ENCODE measurements at places on chromosomes 13 and 19. TPM values are rescaled to one million over a fixed set of nuclear protein-coding genes. Genes with fewer than 3 reads are reported as not detected.

Gene GPR18
- not detected for total RNA-seq

Gene KLF1
- not detected for total RNA-seq

Gene ZNF416
- 2.5 TPM for total RNA-seq

Gene IGLON5
- total RNA-seq, result not detected

Gene ADGRE3
- not detected for total RNA-seq

Gene SYT5
- not detected for total RNA-seq

Gene RXFP2
- not detected for total RNA-seq

Gene APOC1
- total RNA-seq, result 6.6 TPM

Gene PTGIR
- total RNA-seq, result 5.0 TPM

Gene PLA2G4C
- 11.0 TPM for total RNA-seq

Gene OR4F17
- total RNA-seq, result not detected

Gene CACNA1A
- 0.53 TPM for total RNA-seq

Gene ZNF534
- not detected for total RNA-seq

Gene ENOX1
- total RNA-seq, result 0.29 TPM

Gene CYP2A7
- total RNA-seq, result not detected

Gene PDS5B
- total RNA-seq, result 8.1 TPM

Gene OR7C1
- not detected for total RNA-seq

Gene ATP4A
- not detected for total RNA-seq

Gene TMEM221
- not detected for total RNA-seq

Gene SKA3
- total RNA-seq, result 15.8 TPM

Gene TM9SF2
- total RNA-seq, result 116 TPM

Gene MARCHF2
- total RNA-seq, result 111 TPM

Gene CCNA1
- total RNA-seq, result 2.1 TPM

Gene CCDC169
- total RNA-seq, result 6.2 TPM

Gene IGFL2
- not detected for total RNA-seq

Gene SYMPK
- 33.5 TPM for total RNA-seq

Gene CATSPERD
- total RNA-seq, result not detected

Gene LIM2
- not detected for total RNA-seq

Gene VSTM2B
- total RNA-seq, result not detected

Gene PCP2
- total RNA-seq, result not detected

All from myometrial cell (primary cell).